ENCODE measurements at places on chromosomes 7 and 10.

DNA sequence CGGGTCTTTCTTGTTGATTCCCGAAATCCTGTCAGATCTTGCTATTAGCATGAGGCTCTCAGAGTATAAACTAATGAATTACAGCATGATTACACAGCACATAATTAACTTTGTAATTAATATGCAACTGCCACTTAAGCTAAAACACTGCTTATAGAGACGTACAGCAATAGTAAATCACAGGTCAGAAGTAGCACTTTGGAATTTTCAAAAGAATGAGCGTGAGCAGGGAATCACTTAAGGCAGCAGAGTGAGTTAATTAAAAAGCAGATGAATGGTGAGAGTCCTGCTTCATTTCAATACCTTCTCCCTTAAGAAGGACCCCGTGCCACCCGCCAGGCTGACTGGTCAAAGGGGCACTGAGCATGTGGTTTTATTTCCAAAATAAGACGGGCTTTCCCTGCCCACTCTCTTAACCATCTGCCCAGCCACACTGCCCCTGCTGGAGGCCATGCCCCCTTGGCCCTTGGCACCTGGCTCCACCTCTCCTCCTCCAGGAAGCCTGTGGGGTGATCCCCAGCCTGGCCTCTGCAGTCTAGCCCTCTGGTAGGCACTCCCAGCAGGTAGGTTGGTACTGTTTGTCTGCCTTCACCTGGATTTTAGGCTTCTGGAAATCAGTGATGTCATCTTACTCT lies 117.8 kb downstream of the ZMIZ1 start:
- no peak for DNase-seq

DNA sequence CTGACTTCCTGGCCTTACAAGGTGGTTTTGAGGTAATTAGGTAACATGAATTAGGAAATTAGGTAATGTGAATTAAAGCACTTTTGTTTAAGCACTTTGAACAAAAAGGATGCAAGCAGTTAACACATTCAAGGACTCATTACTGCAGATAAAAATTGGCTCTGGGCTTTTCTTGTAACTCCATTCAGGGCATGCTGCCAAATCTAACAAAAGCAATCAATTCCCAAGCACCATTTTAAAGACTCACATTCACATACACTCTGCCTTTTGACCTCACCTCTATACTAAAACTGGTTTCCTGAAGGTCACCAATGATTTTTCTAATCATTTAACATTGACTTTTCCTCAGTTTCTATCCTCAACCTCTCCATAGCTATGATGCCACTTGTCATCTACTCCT lies 251.2 kb upstream of the RHOBTB1 start:
- DNase-seq = no peak

GRCh38 chr10:64430690-64431323 lies 909.6 kb downstream of the REEP3 start:
- peak; percentile 6 for DNase-seq

GRCh38 chr7:73918926-73919693 lies 58.2 kb downstream of the TMEM270 start:
- DNase-seq = no peak

GRCh38 chr10:13503745-13504463 lies 24.9 kb downstream of the BEND7 start:
- DNase-seq = no peak

DNA sequence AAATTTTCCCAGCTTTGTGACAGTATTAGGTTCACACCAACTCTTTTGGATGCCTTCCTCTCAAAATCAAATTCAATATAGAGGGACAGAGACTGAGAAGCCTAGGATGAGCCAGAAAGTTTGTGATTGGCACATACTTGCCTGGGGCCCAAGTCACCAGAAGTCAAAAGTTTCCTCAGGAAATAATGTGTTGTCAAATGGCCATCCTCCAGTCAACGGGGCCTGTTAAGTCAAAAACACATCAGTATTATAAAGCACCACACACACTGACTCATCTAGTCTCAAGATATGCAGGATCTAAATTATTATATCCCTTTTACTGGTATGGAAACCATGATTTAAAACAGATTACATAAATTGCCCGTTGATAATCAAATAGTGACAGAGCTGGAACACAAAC lies 158.1 kb downstream of the AHR start:
- no peak for DNase-seq

- no peak for DNase-seq
These were observed 8.3 kb upstream of the MMP21 start for GRCh38 chr10:125783957-125784356.

- DNase-seq = no peak
These were observed 60.1 kb downstream of the ASB13 start for GRCh38 chr10:5606321-5606720.

DNA sequence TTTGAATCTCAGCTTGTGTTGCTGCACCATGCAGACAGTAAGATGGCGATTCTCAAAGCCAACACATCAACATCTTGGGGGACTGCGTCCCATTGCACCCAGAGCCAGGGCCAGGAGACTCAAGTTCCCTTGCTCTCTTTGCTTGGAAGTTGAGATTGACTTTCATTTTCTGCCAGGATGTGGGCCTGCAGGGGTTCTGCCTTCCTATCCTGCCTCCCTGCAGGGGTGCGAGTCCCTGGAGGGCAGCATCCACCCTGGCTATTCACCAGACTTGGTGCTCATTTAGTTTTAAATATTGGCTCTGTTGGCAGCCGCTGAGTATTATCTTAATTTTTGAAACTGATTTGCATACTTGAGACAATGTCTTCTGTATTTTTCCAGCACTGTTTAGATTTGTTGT lies 451.5 kb downstream of the GLRX3 start:
- no peak for DNase-seq

DNA sequence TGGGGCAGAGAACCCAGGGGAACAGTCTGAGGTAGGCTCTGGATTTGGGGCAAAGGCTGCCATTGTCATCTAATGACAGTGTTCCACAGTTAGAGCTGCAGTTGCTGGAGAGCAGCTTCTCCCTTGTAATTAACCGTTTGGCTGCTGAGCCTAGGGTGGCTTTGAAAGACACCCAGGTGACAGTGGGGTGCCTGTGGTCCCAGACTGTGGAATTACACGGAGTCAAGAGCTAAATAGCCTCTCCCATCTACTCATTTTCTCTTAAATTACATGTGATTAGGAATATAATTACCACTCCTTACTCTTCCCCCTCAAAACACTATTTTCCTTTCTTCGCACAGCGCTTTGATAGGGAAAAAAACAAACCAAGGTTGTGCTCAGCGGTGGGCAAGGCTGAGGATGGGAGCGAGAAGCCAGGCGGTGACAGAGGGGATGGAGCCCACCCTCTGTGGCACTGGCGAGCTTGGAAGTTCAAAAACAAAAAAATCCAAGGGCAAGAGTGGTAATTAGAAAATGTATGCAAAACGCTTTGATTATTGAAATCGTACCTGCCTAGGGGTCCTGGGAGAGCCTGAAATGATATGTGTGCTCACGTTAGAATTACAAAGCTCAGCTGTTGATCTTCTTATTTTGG lies 44.1 kb downstream of the BAMBI start:
- DNase-seq = no peak

DNA sequence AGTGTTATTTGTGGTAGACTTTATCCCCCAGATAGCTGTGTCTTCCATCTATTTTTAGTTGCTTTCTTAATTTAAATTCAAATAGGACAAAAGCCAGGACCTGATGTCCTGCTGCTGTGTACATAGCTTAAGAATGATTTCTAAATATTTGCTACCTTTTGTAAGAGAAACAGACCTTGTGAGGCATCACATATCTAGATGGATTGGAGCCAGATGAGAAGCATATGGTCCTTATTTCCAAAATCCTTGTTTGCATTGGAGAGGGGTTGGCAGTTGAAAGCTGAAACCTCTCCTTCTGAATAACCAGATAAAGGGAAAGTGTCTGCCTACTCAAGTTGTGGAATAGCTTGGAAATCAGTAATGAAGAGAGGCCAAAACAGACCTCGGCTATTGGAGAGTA lies 50.7 kb upstream of the AMPH start:
- DNase-seq = no peak

DNA sequence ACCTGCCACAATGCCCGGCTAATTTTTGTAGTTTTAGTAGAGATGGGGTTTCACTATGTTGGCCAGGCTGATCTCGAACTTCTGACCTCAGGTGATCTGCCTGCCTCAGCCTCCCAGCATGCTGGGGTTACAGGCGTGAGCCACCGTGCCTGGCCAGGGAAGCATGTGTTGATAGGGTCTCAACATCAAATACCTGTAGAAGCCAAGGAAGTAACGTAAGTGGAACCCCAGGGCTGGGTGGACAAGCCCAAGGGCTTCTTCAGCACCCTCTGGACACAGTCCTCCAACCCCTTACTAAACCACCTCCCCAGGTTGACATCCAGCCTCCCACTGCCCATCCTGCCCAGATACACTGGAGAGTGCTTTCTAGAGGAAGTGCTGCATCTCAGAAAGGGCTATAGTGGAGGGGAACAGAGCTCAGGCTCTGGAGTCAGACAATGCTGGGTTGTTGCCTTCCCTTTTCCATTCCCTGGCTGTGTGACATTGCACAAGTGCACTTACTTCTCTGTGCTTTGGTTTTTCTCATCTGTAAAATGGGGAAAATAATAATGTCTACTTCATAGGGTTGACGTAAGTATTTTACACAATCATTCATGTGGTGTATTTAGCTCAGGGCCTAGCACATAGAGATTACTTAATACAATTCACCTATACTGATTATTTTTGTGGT lies 73.9 kb upstream of the KAT6B start:
- DNase-seq = no peak

DNA sequence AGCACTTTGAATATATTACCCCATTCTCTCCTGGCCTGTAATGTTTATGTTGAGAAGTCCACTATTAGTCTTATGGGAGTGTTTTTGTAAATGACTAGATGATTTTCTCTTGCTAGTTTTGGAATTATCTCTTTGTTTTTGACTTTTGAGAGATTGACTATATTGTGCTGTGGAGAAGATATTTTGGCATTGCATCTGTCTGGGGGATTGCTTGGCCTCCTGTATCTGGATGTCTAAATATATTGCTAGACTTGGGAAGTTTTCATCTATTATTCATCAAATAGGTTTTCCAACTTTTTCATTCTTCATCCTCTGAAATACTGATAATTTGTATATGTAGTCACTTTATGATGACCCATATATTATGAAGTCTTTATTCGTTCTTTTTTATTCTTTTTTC lies 277.1 kb upstream of the PCDH15 start:
- DNase-seq = no peak

GRCh38 chr10:24744946-24745345 lies 21.3 kb upstream of the ARHGAP21 start:
- no peak for DNase-seq

DNA sequence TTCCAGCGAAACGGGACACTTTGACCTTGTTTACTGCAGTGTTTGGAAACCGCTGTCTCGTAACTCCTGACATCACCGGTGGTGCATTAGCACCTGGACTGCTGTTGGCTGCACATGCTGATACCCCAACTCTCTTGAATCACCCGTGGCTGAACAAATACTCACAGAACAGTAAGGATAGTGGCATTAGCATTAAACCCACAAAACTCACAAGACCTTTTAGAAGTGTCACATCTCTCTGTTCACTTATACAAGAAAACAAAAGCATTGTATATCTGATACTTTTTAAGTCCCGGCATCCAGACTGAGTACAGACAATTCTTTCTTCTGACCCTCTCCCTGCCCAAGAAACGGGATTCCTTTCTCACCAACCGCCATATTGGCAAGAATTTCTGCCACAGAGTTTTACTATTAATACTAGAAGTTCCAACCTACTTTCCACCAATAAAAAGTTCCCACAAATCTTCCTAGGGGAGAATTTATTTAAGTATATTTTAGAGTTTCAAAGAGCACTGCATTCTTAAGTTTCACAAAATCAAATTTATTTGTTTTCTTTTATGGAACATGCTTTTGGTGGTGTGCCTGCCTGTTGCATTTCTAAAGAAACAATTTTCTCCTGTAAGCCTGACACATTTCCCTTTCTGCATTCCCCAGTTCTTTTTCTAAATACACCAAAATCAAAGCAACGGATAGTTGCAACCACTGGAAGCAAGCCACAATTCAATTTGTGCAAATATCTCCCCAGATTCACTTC lies 208.4 kb upstream of the KLF14 start:
- no peak for DNase-seq

- DNase-seq = no peak
These were observed 761.5 kb upstream of the POM121L12 start for GRCh38 chr7:52273685-52274610.

DNA sequence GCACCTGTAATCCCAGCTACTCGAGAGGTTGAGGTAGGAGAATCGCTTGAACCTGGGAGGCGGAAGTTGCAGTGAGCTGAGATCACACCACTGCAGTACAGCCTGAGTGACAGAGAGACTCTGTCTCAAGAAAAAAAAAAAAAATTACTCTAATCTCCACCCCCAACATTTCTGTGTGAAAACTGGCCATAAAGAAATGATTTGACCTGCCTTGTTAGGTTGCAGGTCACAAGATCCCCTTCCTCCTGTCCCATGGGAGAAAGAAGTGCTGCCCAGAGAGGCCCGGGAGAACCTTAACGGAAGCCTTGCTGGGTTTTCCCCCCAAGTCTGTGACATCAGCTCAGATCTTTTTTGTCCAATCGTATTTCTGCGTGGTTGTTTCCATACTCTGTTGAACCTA lies 8.7 kb upstream of the CALHM1 start:
- no peak for DNase-seq

DNA sequence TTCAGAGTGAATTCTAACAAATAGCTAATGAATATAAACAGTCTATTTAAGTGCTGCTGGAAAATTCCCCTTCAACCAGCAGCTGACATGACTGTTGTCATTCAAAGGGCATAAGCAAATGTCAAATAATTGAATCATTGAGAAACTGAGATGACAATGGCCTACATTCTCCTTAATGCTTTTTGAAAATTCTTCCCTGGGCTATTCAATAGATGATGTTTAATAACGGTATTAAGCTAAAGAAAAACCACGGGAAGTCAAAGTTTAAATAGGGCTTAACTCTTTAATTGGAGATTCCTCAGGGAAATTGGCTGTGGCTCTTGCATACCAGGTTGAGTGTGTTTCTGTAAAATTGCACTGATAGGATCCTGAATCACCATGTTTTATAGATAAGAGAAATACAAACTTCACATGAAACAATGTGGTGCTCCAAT lies 77.0 kb downstream of the ARL4A start:
- DNase-seq = no peak

GRCh38 chr7:75991531-75992082 lies 2.8 kb downstream of the TMEM120A start:
- no peak for DNase-seq
